ENCODE measurements at places on chromosomes 6 and 20.

- DNase-seq: no peak
Observed at GRCh38 chr6:166476061-166476591, 93.4 kb upstream of the MPC1 start.

DNA sequence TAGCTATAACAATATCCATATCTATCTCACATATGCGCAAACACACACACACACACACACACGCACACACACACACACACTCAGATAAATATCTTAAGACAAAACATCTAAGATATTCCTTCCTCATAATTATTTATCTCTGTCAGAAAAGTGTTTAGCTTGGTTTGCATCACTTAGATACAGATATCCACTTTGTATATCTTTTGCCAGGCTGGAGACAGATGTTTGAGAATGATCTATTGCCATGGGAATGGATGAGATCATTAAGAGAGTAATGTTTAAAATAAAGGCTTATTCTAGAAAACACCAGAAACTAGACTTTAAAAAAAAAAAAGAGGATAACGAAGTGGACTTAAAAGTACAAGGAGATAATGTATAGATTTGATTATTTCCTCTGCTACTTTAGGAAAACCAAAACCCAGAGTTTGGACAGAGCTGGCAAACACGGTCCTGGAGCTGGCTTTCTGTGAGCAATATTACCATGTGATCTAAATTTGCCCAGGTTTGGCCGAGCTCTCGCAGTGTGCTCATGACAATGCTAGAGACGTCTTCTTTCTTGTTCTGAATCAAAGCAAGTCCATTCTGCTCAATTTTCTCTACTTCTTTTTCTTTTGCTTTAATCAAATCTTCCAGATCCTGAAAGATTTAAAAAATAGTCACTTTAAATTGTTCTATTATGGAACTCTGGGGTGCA, 411.8 kb downstream of the SYNE1 start:
- DNase-seq: no peak

DNA sequence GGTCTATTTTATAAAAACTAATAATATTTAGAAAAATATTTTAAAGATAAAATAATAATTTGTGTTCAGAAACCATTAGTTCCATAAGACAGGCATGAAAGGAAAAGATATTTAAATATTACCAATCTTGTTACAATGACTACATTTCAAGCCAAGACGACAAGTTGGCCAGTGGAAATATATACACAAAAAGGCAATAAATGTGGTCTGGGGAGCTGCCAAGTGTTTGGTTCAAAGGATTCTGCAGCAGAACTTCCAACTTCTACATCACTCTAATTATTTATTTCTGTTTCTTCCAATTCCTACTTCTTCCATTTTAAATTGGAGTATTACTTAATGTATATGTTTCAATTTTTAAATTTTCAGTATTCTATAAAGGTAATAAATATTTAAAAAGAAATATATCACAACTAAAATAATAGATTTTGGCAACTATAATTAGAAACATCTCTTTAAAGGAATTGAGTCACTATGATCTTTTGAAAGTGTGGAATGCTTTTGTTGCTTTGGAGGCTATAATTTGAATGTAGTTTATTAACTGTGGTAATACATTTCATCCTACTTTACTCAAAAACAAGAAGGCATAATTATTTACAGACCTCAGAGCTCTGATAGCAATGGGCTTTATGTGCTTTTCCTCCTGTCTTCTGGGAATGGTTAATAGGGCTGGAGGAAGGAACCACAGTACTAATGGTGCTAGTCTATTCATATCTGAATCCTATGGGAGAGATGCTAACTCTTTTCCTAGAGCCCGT, 129.7 kb upstream of the FAM184A start:
- no peak for DNase-seq

- DNase-seq: no peak
Observed at GRCh38 chr20:4063631-4064030, 48.3 kb upstream of the RNF24 start.

GRCh38 chr6:125950293-125950692, 6.3 kb upstream of the HINT3 start:
- no peak for DNase-seq

DNA sequence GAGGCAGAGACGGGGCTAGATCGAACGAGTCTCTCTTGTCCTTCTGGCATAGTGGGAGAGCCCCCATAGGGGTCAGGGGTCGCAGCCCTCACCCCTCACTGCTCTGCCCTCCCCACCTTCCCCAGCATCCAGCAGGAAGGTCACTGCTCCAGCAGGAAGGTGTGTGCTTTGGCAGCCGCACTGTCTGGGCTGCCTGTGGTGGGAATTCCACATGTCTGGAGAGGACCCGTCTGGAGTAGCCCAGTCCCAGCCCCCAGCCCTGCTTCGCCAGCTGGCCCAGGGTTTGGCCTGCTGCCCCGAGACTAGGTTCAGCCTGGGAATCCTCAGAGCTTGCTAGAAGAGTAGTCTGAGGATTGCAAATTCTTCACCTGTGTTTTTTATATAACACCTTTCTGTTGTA, 2.5 kb upstream of the R3HDML start:
- DNase-seq: no peak

DNA sequence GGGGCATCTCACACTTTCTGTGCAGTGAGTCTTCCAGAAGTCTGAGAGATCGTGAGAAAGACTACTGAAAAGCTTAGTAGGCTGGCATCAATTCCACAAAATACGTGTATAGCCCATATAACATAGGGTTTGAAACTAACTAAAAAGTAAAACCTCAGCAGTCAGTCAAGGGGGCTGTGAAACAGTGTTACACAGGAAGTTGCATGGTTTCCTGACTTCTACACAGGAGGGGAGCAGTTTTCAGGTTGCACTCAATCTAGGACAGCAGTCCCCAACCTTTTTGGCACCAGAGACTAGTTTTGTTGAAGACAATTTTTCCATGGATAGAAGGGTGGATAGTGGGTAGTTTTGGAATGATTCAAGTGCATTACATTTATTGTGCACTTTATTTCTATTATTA, 4.7 kb upstream of the LY86 start:
- no peak for DNase-seq

- DNase-seq: peak; percentile 39
Observed at GRCh38 chr20:25195962-25196785, 662 bp downstream of the ENTPD6 start.

DNA sequence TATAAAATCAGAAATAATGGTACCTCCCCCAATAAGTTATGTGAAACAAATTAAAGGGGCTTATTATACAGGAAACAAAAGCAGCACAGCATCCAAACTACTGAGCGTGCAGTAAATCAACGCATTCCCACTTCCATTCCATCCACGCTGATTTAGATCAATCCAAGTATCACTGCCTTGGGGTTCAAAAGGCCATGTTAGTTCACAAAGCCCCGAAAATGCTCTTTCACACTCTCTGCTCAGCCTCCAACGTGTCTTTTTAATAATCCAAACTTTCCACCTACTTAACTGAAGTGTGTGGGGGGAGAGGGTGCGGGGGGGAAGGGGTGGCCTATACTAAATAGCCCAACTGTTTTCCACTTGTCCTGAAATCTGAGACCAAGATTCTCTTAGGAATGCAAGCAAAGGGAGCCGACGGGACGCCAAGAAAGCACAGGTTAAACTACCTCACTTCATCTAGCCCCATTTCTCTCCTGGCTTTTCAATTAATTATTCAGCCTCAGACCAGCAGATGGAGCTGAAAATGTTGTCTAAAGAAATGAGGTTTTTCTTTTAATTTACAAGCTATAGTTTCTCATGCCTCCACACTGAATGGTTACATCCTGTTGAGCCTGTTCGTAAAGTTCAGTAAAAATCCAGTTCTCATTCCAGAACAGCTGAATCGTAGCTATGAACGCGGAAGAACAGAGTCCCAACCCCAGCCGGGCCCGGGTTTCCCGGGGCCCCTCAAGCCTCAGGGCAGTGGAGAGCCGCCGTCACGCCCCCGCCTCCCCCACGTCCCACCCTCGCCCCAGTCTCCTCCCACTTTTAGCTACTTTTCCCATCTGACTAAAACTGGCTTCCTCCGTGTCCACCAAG, 1.0 kb upstream of the NXT1 start:
- peak; percentile 82 for DNase-seq

GRCh38 chr6:14118091-14118439, 493 bp downstream of the CD83 start:
- DNase-seq: no peak

- no peak for DNase-seq
Observed at GRCh38 chr6:84469144-84469543, 241.7 kb upstream of the CEP162 start.
